Dorsolateral prefrontal cortex (tissue), 122 donors: ENCODE measurements at places on chromosomes 4 and X.

DNA sequence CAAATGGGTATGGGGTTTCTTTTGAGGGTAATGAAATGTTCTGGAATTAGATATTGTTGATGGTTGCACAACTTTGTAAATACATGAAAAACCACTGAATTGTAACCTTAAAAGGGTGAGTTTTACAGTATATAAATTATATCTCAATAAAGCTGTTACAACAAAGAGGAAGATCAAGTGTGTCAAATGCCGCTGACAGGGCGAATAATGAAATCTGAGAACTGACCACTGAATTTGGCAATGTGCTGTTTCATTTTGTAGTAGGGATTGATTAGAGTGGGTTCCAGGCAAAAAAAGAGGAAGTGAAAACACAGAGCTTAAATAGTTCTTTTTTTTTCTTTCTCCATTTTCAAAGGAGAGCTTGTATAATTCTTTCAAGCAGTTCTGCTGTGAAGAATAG, 161.1 kb upstream of the NAP1L5 start:
- DNase-seq, result no peak

DNA sequence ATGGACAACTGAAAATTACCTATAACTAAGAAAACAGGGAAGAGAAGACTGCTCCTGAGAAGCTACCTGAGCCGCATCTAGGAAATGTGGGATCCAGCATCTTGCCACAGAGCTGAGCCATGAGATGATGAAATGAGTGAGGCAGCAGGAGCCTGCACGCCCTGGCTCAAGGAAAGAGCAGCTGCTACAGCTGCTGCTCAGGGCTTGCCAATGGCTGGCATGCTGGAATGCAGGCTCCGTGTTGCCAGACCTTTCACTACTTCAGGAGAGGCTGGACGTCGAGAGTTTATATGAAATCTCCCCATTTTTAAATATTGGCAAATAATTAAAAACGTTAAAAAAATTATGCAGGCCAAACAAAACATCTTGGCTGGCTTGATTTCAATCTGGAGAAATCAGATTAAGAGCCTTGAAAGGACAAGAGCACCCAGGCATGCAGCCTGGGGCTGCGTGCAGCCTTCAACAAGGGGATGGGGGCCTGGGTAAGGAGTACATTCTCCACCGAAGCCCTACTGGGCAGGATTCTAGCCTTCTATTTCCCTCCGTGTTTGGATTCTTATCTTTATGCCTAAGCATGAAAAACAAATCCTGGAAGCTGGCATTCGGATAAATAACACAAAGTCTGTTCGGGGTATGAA, 227.6 kb downstream of the NR3C2 start:
- DNase-seq, result no peak

- DNase-seq, result no peak
These were observed 364.3 kb upstream of the CT83 start for GRCh38 chrX:116827063-116827462.

DNA sequence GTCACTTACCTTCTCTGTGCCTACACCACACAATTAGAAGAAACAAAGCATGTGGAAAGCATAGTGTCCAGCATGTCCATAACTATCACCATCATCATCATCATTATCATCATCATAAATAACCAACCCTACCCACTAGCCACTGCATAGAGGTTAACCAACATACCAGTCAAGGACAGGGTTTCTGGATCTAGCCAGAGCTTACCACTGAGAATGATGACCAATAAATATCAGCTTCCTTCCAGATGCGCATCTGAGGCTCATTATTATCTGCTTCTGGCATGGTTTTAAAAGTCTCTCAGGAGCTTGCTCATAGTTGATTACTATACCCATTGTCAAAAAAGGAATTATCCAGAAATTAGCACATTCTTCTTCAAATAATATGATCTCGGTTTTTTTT, 25.5 kb upstream of the MYOZ2 start:
- no peak for DNase-seq

GRCh38 chr4:47531241-47531953, 46.3 kb downstream of the ATP10D start:
- no peak for DNase-seq

DNA sequence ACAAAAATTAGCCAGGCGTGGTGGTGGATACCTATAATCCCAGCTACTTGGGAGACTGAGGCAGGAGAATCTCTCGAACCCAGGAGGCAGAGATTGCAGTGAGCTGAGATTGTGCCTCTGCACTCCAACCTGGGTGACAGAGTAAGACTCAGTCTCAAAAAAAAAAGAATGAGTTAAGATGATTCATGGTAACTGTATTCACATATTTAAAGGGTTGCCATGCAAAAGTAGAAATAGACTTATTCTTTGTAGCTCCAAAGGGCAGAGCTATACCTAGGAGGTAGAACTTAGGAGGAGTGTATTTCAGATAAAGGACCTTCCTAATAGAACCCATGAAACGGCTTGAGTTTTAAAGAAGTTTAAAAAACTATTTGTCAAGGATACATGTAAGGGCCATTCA, 104.3 kb upstream of the IL13RA1 start:
- no peak for DNase-seq

- DNase-seq, result no peak
These were observed 170.9 kb upstream of the GRIA3 start for GRCh38 chrX:123013141-123013540.

DNA sequence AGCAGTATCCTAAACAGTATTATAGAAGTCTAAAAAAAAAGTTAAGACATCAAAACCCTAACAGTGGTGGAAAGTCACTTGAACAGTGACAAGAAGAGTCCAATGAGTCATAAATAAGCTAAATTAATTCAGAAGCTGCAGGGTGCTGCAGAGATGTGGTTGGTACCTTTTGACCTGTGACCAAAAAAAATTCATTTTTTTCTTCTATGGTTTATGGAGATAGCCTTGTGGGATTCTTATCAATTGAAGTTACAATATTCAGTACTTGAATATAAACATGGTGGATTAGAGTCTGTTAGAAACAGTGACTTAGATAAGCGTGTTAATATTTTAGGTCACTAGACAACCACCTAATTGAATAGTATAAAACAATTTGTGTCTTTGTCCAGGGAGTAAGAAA, 35.4 kb downstream of the CCSER1 start:
- DNase-seq, result no peak

- DNase-seq, result no peak
These were observed 95.6 kb downstream of the MID1IP1 start for GRCh38 chrX:38896724-38897298.

- no peak for DNase-seq
These were observed 68.1 kb downstream of the FAM53A start for GRCh38 chr4:1615786-1616556.

- DNase-seq, result no peak
These were observed 46.5 kb downstream of the NEIL3 start for GRCh38 chr4:177356206-177356605.

DNA sequence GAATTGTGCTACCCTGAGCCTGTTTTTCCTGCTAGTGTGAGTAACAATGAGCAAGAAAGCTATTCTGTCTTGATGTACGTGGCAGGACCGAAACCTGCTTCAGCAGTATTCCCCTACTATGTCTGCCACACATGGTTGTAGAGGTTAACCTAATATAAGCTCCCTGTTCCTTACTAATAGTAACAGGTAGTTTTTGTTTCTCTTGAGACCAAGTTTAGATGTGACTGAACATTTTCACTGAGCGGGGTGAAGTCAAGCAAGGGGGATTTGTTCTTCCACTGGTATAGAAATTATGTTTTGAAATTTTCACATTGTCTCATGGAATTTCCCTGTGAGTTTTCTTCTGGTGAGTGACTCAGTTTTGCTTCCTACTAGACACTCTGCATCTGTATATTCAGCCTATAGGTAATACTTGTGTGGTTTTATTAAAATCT, 37.3 kb downstream of the RRAGB start:
- no peak for DNase-seq

GRCh38 chr4:87423317-87424098, 1.1 kb downstream of the NUDT9 start:
- DNase-seq, result no peak

- DNase-seq, result no peak
These were observed 626.7 kb upstream of the BOD1L1 start for GRCh38 chr4:14254252-14254651.

DNA sequence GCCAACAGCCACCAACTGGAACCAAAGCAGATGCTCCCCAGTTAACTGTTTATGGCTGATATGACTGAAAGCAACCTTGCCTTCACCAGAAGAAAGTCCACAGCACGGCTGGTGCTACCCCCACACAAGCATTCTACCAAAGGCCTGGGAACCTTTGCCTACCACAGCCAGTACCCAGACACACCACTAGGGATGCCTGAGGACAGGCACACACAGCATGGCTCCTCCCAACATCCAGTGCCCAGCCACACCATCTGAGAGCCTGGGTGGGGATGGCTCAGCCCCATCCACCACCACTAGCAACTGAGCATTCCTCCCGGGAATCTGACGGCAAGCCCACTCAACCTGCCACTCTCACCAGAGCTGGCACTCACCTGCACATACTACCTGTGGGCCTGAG, 178.6 kb downstream of the SLC7A11 start:
- no peak for DNase-seq

DNA sequence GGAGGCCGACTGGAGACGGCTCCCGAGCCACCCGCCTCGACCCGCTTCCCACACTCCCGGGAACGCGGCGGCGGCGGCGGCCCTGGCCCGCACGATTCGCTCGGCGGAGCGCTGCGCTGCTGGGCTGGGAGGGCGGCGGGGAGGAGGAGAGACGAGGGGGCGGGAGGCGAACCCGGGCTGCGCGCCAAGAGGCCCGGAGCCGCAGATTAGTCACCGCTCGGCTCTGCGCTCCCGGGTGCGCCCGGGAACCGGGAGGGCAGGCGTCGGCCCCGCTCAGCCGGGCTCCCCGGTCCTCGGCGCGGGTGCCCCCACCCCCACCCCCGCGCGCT, 11.2 kb upstream of the BCOR start:
- DNase-seq, result peak; percentile 57

DNA sequence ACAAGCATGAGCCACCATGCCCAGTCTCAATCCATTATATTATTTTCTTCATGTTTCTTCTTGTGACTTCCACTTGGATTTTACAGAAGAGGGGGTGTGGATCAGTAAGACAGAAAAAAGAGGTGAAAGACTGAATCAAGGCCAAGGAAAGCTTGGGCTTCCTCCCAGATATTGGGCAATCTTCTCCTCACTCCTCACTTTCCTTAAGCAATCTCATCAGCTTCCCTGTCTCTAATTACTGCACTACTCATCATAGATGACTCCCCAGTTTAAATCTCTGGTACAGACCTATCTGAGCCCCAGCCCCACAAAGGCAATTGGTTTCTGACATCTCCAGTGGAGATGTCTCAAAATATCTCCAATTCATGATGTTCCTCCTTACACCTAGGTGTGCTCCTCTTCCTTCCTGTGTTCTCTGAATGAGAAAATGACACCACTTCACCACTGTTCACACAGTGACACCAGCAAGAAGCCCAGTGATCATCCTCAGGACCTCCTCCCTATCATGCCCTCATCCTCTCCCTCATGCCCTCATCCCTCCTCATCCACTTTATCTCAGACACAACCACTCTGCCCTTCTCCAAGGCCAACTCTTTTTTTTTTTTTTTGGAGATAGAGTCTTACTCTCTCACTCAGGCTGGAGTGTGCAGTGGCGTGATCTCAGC, 44.8 kb upstream of the HERC6 start:
- no peak for DNase-seq

DNA sequence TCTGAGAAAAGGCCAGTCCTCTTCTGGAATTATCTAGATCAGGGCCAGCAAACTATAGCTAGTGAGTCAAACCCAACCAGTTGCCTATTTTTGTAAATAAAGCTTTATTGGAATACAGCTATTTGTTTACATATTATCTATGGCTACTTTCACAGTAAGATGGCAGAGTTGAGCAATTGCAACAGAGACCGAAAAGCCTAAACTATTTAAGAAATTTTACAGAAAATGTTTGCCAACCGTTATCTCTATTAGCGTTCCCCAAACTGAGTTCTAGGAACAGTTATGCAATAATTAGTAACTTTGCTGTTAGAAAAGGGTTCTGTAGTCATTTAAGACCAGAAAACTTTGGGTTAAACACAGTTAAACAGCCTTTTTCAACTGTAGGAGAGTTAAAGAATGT, 10.5 kb downstream of the TEX13B start:
- no peak for DNase-seq

- no peak for DNase-seq
These were observed 893 bp upstream of the HOPX start for GRCh38 chr4:56681853-56682525.

GRCh38 chrX:114712466-114712865, 128.6 kb downstream of the HTR2C start:
- DNase-seq, result no peak

- no peak for DNase-seq
These were observed 12.1 kb upstream of the TCEAL4 start for GRCh38 chrX:103573202-103573601.

DNA sequence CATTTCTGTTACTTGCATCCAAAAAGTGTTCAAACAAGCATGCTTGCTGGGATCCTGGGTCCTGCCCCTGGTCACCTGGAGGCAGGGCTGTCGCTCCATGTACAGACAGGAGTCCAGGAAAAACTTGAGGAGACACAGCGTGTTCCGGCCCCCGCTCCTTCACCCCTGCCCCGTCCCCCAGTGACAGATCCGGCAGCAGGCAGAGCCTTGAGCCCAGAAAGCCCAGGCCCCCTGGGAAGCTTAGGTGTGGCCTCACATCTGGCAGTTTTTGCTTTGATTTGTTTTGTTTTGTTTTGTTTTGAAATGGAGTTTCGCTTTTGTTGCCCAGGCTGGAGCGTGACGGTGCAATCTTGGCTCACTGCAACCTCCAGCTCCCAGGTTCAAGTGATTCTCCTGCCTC, 67.0 kb downstream of the TRMT44 start:
- DNase-seq, result no peak

- DNase-seq, result no peak
These were observed 106.0 kb upstream of the NOCT start for GRCh38 chr4:138909587-138909986.

DNA sequence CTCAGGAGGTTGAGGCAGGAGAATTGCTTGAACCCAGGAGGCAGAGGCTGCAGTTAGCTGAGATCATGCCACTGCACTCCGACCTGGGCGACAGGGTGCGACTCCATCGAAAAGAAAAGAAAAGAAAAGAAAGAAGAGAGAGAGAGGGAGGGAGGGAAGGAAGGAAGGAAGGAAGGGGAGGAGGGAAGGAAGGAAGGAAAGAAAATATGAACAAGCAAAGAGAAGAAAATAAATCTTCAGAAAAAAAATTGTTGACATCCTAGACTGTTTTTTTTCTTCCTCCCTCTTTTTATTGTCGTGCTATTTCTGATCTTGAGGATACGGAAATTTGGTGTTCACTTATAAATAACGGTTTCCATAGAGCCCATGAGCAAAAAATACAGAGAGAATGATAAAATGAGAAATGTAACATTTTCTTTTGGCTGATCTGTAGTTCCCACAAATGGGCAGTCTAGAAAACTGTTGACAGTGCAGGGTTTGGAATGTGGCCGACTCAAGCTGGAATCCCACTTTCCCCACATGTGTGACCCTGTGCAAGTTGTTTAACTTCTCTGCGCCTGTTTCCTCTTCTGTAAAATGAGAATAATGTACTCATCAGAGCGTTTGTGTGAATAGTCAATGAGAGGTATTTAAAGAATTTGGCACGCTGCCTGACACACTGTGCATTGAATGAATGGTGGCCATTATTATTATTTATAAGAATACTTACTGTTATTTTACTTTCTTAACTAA, 19.4 kb downstream of the SORBS2 start:
- no peak for DNase-seq

- DNase-seq, result peak; percentile 41
These were observed 1.3 kb upstream of the FHIP1A start for GRCh38 chr4:151407466-151408379.
